ENCODE measurements at places on chromosomes 1 and 21. TPM values are rescaled to one million over a fixed set of nuclear protein-coding genes. Genes with fewer than 3 reads are reported as not detected.

DNA sequence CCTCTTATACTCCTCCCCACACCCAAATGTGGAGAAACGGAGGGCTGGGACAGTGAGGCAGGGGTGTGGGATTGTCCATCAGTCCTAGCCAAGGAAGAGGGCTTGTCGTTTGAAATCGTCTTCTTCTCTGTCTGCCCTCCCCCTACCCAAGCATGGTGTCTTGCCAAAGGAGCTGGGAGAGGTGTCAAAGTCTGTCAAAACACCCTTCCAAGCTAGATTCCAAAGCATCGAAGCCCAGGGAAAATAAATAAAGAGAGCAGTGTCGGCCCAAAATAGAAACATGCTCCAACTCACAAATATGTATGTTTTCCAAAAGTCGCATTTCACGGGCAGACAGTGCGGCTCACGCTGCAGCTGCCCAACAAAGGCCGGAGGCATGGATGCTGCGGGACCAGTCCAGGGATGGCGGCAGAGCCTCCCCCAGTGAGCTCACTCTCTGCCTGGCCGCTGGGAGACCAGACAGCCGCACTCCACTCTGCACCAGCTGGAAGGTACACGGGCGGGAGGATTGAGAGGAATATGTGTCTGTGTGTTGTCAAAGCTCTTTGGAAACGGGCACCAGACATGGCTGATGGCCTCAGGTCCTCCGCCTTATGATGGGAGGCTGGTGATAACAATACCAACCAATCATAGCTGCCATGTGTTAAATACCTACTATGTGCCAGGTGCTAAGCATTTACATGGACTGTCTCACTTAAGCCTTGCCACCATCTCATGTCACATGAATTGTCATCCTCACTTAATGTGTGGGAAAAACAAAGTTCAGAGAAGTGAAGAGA lies 3.9 kb downstream of the DISP3 start:
- DNase-seq = no peak

DNA sequence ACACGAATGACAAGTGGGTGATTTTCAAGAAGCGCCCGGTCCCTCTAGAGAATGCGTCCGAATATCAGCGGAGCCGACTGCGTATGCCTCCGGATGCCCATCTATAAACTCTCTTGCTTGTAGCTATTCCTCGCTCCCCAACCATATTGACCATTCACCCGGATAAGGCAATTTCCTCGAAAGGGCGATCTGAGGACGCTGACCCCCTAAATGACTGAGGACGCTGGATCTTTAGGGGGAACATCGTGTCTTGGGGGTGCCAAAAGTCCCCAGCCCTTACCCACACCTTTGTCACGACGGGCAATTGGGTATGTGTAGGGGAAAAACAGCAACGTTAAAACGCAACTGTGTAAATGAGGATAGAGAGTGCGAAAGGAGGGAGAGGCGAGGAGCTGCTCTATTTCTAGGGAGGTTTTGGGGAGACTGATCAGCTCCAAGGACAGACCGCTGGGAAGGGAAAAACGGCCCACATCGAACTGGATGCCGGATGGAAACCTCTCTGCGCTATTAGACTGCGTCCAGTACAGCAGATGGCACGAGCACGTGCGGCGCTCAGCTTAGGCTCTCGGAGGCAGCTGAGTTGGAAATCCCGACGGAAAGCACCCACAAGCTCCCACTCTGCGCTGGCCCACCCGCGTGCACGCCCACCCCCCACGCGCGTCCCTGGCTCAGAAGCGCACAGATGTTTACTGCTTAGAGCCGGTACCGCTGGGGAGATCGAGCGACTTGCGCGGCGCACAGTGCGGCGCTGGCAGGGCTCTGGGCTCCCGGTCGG lies 2.9 kb upstream of the PRRX1 start:
- DNase-seq = no peak

GRCh38 chr1:4408380-4408779 lies 246.0 kb upstream of the AJAP1 start:
- DNase-seq = no peak

The G0S2 gene
- total RNA-seq = not detected

The NR5A2 gene
- total RNA-seq = 0.23 TPM
